ENCODE measurements at places on chromosomes 7 and 10.
A peak's percentile ranks its signal among the peaks of the same experiment; 100 is the strongest.

DNA sequence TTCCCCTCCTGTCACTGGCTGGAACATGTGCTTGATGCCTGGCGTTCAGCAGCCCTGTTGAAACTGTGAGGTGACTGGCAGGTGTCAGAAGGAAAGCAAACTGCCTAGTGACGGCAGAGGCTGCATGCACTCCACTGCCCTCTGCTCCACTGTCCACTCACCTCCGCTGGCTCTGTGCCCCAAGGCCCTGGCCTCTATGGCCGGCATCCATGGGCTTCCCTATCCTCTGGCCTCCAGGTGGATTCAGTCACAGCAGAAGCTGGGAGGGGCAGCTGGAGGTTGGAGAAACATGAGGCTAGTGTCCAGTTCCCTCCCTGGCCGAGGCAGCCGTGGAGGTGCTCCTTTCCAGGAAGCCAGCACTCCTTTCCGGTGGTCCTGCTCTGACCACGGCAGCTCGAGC, 31.2 kb upstream of the INSIG1 start:
- no peak for DNase-seq

DNA sequence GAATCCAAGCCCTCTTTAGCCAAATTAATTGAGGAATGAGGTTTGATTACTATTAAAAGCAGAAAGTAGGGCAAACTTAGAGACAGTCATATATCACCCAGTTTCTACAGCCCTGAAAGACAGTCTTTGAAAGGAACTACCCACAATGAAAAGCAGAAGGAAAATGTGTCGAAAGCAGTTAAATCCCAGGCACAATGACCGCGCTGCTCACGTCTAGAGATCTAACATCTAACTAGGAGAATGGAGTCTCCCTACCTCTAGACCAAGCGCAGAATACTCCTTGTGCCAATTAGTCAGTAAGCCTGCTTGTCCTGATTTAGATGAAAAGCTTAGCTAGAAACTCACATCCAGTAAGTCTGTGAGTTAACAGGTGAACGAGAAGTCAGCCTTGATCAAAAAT, 350.0 kb downstream of the FGFR2 start:
- no peak for DNase-seq

DNA sequence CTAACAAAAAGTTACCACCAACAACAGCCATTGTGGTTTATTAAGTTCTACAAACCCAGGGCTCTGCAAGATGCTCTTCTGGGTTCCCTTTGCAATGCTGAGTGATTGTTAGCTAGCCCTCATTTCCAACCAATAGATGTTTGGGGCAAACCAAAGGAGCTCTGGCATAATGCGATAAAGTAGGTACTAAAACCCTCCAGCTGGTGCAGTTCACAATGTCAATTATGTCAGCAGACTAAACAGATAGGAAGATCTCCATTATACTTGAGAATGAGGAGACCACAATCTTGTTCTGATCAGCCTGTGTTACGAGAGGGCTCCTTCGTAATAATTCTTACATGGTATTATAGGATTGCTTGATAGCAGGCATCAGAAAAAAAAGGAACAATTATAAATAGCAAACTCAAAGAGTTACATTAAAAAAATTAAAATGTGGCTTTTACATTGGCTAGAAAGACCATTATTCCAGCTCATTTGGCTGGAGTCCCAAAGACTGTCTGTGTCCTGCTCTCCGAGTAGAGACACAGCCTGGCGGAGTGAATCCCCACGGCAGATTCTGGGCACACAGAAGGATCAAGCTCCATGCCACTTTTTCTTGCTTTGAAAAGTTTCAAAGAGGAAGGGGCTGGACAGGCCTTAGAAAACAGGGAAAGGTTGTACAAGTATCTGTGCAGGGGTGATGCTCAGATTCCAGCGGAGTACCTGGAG, 93.8 kb downstream of the ZRANB1 start:
- DNase-seq = no peak

GRCh38 chr7:55774327-55775050, 88.1 kb downstream of the SEPTIN14 start:
- peak; percentile 80 for DNase-seq

- no peak for DNase-seq
Observed at GRCh38 chr10:25933653-25934608, at the start of gene MYO3A. MYO3A (plus strand) TSS chr10:25934229; CDS start chr10:25952111, 17,882 bp downstream.

GRCh38 chr10:78755877-78756455, 312.8 kb upstream of the ZMIZ1 start:
- DNase-seq = no peak

DNA sequence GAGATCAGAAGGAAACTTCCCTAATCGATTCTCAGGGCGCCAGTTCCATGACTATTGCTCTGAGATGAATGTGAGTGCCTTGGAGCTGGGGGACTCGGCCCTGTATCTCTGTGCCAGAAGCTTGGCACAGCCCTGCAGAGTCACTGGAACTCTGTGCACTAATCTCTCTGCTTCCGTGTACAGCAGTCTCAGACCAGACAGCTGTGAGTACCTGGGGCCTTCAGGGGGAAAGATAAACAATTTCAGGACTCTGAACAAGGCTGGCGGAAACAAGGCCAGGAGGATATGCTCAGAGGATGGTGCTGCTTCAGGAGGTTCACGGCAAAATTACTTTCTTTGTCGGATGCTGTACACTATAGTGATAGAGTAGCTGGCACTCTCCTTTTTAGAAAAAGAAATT, 131.7 kb upstream of the PRSS58 start:
- DNase-seq = no peak

GRCh38 chr7:116393654-116394053, 105.9 kb upstream of the CAV2 start:
- DNase-seq = no peak

- no peak for DNase-seq
Observed at GRCh38 chr7:121267612-121268011, 61.2 kb upstream of the WNT16 start.

- peak; percentile 8 for DNase-seq
Observed at GRCh38 chr10:1268831-1269230, 212.6 kb downstream of the WDR37 start.

DNA sequence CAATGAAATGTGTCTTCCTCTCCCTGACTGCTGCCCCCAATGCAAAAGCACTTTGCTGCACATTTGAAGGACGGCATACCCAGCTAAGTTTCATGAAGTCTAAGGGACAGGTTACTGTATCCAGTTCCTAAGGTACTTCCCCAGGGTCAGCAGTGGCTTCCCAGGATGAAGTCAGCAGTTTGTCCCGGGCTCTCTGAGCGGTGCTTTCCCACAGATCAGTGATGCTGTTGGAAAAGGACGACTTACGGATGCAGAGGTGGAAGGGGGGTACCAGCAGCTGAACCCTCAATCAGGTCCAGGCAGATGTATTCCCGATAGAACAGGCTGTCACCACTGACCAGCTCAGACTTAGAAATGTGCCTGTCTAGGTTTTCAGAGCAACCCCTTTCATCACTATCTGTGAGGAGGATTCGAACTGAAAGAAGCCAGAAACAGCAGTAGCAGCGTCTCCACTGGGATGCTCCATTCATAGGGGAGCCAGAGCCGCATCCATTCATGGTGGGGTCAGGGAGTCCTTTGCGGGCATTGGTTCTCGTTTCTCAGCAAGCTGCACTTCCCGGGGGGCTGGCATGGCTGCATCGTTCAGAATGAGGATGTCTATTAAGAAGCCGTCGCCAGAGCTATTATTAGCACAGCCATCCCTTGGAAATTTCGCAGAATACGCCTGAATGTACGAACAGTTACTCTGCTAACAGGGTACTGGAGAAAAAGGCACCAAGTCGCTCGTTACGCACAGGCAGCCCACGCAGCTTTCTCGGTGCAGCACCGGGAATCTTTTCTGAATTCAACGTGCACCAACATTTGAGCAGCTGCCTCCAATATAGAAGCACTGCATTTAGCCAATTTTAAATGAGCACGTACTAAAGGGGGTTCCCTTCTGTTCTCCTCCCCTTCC, 303.7 kb downstream of the PRPF18 start:
- DNase-seq = no peak

DNA sequence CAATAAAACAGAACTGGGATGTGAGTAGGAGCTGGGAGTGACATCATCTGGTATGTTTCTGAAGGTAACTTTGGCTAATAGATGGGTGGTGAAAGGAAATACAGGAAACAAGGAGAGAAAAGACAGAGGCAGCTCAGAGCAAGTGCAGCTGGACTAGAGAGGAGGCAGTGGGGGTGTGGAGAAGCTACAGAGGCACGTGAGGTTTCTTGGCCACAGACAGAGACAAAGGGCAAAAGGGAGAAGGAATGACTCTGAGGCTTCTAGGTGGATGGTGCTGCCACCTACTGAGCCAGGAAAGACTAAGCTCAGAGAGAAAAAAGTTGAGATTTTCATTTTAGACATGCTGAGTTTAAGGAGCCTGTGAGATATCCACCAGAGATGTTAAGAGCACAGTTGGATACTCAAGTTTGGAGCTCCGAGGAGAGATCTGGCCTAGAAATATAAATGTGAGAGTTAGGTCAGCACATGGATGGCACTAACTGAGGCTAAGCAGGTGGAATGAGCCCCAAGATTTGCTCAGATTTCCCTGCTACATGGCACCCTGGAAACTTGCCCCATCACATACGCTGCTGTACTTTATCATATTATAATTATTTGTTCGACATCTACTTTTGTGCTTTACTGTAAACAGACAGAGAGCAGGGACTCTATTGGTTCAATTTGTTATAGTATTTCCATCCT, 293.0 kb upstream of the IMMP2L start:
- DNase-seq = peak; percentile 91

DNA sequence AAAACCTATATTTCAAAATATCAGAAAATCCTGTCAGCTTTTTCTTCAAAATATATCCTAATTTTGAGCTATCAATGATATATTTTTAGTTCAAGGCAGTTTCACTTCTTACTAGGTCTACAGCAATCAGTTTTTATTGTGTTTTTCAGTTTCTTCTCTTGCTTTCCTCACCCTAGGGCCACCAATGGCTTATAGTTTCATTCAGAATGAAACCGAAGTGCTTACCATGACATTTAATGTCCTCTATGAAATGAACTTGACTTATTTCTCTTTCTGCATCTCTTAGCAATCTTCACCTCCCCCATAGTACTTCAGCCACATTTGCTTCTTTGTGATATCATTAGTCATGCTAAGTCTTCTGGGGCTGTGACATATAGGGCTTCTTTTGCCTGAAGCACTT, 100.3 kb downstream of the ARL5B start:
- DNase-seq = no peak

- no peak for DNase-seq
Observed at GRCh38 chr7:41570766-41571165, 132.1 kb downstream of the INHBA start.

DNA sequence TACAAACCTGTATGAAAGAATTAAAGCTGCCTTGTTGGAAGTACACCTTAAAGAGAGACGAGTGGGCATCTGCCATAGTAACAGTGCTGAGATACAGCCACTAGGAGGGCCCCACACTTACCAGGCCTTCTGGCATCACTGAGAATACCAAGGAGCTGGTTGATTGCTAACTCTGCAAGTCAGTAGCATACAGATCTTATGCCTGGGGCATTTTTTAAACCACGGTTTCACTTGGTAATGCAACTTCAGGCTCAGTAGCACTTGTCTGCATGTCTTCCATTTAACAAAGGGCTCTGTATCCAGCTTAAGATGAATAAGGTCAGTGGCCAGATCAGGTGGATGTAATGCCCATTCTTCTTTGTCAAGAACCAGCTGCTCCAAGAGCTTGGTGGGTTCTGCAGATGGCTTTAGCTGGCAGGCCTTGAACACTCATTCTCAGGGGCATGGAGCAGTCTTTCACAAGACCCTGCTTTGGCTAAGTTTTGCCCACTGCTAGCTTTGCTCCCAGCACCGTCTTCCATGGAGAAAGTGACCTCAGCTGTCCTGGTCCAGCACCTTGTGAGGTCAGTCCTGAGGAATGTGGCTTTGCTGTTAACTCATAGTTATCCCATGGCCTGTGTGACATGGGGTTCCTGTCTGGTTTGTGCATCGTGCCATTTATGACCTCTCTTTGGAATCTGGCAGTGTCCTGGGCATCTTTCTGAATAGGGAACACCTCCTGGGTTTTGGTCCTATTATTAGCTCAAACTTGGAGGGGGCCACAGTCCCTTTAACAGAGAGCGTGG, 68.1 kb downstream of the BMPER start:
- peak; percentile 73 for DNase-seq

DNA sequence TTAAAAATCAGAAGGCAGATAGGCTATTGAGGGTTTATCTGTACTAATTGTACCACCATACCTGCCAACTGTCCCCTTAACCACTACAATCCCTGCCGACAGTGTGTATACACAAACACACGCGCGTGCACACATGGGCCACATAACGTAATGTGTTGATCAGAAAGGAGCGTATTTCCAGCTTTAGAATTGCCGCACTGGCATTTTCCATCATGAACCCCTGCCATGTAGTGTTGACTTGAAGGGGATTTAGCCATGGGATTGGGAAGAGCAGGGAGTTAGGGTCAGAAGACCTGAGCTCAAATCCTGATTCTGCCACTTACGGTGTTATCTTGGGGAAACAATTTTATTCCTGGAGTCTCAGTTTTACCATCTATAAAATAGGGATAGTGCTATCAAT, 158.9 kb downstream of the TCF7L2 start:
- no peak for DNase-seq

- peak; percentile 66 for DNase-seq
Observed at GRCh38 chr10:117165538-117166417, 27.7 kb upstream of the VAX1 start.

GRCh38 chr7:151650161-151650560, 130.5 kb upstream of the RHEB start:
- no peak for DNase-seq

GRCh38 chr7:148982654-148983199, 45.6 kb downstream of the PDIA4 start:
- no peak for DNase-seq

- no peak for DNase-seq
Observed at GRCh38 chr10:31742255-31742654, 186.4 kb downstream of the ARHGAP12 start.
